HCT116 (cell line): ENCODE measurements at places on chromosomes 7 and 10.

DNA sequence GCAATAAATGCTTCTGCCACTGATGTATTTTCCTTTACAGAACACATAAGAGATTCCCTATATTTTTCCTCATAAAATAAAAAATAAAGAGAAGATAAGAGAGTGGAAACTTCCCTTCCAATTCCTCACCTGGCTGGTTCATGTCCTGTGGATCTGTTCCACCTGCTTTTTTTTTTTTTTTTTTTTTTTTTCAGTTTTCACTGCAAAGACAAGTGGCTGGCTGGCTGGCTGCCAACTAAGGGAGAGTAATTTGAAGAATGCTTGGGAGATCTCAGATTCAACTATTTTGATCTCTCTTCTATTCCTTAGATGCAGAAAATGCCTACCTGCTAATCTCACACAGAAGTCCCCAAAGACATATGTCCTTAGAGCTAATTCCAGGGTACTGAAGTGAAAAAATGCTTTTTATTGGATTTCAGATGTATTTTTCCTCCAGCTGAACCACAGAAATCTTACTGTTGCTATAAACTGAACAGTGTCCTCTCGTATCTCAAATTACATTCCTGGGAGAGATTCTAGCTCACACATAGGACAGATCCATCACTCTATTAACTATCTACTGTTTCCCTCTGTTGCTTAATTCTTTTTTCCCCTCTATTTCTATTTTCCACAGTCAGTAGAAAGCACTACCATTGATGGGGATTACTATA lies 120.8 kb downstream of the NRCAM start:
- H3K27ac ChIP-seq, result no peak overlapping the region
- H3K4me1 ChIP-seq, result no peaks in the 10 kb centered on the region
- no peak overlapping the region for H3K4me3 ChIP-seq
- DNase-seq, result no peak
- no peaks in the 10 kb centered on the region for H3K36me3 ChIP-seq

DNA sequence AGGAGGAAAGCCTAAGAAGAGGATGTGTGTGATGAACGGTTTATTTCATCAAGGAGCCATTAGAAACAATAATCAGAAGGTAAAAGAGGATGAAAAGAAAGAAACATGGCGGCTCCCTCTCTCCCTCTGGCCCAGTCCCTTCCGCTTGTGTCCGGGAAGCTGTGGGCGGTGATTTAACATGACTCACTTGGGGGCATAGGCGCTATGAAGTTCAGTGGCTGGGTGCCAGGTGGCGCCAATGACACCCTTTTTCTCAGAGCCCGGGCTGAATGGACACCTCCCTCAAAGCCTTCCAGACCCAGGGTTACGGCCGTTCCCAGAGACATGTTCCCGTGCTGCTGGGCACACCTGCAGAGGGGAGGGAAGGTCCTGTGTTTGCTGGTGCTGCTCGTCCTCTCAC lies 244.0 kb downstream of the SKAP2 start:
- no peaks in the 10 kb centered on the region for H3K27me3 ChIP-seq
- peak; percentile 57 for DNase-seq
- no peak overlapping the region for H3K4me3 ChIP-seq

DNA sequence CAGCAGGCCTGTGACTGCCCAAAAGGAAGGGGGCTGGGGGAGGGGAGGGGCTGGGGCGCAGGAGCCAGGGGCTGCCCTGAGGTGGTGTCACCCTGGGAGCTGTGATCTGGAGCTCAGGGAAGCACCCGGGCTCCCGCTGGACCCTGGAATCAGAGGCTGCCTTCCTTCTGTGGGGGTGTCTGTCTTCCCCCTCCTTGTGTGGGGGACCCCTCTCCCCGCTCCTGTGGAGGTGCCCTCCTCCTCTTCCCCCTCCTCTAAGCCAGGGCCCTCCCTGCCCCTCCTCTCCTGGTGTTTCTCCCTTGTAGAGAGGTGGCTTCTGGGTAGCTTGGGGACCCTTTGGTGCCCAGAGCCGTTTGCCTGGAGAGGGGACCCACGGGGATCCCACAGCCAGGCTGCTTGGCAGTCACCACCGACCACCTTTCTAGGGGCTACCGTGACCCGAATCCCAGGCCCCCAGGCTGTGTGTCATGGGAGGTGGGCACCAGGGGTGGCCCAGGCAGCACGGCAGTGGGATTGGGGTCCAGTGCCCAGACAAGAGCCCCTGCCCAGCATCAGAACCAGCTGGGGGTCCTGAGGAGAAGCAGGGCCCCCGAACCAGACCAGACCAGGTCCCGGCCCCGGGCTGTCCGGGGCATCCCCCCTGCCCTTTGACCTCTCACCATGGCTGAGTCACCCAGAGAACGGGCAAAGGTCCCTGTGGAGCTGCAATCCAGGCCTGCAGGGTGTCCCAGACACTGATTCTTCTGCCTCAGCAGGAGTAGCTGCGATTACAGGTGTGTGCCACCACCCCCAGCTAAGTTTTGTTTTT lies 741 bp downstream of the PRAP1 start:
- no peaks in the 10 kb centered on the region for H3K36me3 ChIP-seq
- no peaks in the 10 kb centered on the region for H3K27me3 ChIP-seq
- no peak for DNase-seq
- H3K4me1 ChIP-seq, result no peaks in the 10 kb centered on the region
- no peak overlapping the region for H3K4me3 ChIP-seq

GRCh38 chr7:3598854-3599253 lies 297.8 kb downstream of the SDK1 start:
- H3K27me3 ChIP-seq, result no peaks in the 10 kb centered on the region; the same call in 1 of the 2 replicates
- no peak overlapping the region for H3K4me3 ChIP-seq
- no peaks in the 10 kb centered on the region for H3K4me1 ChIP-seq
- no peaks in the 10 kb centered on the region for H3K36me3 ChIP-seq
- no peak overlapping the region for H3K27ac ChIP-seq
- no peak for DNase-seq

DNA sequence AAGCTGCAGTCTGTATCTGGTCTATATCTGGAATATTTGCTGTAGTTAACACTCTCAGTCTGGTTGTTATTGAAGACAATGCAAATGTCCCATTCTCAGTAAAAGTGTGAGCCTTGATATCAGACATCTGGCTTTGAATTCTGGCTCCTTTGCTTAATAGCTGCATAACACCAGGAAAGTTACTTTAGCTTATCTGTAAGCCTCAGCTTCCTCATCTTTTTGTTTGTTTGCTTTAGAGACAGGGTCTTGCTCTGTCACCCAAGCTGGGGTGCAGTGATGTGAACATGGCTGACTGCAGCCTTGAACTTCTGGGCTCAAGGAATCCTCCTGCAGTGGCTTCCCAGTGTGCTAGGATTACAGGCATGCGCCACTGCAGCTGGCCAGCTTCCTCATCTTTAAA lies 41.3 kb downstream of the CNNM2 start:
- no peaks in the 10 kb centered on the region for H3K4me1 ChIP-seq
- no peak overlapping the region for H3K27ac ChIP-seq
- no peaks in the 10 kb centered on the region for H3K36me3 ChIP-seq
- no peak for DNase-seq
- H3K4me3 ChIP-seq, result no peak overlapping the region

- H3K27ac ChIP-seq, result no peak overlapping the region
- DNase-seq, result no peak
- no peaks in the 10 kb centered on the region for H3K27me3 ChIP-seq
- no peak overlapping the region for H3K4me3 ChIP-seq
Measured at GRCh38 chr7:105279688-105280007, 109.1 kb downstream of the SRPK2 start.

DNA sequence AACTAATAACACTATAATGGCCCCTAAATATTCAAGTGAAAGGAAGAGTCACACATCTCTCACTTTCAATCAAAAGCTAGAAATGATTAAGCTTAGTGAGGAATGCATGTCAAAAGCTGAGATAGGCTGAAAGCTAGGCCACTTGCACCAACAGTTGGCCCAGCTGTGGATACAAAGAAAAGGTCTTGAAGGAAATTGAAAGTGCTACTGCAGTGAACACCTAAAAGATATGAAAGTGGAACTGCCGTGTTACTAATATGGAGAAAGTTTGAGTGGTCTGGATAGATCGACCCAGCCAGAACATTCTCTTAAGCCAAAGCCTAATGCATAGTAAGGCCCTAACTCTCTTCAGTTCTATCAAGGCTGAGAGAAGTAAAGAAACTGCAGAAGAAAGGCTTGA lies 12.1 kb upstream of the SNX13 start:
- H3K4me1 ChIP-seq, result no peaks in the 10 kb centered on the region
- no peak for DNase-seq
- no peak overlapping the region for H3K27ac ChIP-seq
- no peaks in the 10 kb centered on the region for H3K36me3 ChIP-seq
- H3K4me3 ChIP-seq, result no peak overlapping the region
- no peaks in the 10 kb centered on the region for H3K27me3 ChIP-seq

DNA sequence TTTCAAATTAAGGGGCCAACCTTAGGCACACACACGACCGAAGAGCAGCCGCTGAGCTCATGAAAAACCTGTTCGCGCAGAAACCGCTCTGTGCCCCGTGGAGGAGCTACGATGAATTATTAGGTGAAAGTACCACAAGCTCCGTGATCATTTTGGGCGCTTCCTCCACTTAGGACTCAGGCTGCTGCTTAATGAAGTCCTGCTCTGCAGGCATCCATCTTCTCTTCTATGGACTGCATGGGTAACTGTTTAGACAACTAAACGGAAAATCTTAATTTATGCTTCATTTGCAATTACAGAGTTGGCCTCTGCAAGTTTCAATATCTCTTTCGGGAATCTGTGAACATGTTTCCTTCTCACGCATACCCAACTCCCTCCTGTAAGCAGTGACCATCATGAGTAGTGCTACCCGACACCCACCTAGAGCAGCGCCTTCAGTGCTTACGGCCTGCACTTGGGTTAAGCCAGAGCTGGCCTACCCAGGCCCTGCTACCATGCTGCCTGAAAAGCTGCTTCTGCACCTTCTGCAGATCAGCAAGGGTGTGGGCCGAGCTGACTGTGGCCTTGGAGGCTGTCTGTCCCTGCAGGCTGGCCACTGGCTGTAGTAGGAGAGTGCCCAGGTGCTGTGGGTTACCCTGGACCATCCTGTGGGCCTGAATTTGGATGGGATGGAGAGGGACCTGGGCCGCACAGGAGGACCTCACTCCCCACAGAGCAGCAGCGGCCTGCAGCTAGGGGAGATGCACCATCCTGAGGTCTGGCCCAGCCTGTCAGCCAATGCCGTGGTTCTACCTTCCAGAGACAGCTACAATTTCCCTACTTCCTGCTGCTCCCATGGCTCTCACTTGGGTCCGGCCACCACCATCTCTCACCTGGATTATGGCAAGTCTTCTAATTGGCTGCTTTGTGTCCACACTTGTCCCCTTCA lies 36.0 kb downstream of the GNA12 start:
- H3K36me3 ChIP-seq, result no peaks in the 10 kb centered on the region
- no peaks in the 10 kb centered on the region for H3K27me3 ChIP-seq
- H3K4me1 ChIP-seq, result peaks cover 3% of the 10 kb centered on the region; the same call in 1 of the 2 replicates
- H3K4me3 ChIP-seq, result no peak overlapping the region

GRCh38 chr7:116227678-116228239 lies 17.4 kb downstream of the TES start:
- H3K4me1 ChIP-seq, result peaks cover 75% of the 10 kb centered on the region
- H3K27ac ChIP-seq, result no peak overlapping the region
- no peak overlapping the region for H3K4me3 ChIP-seq

- no peak for DNase-seq
- no peaks in the 10 kb centered on the region for H3K36me3 ChIP-seq
- no peaks in the 10 kb centered on the region for H3K4me1 ChIP-seq
Measured at GRCh38 chr10:17460756-17461155, 6.4 kb upstream of the ST8SIA6 start.

- peak within 1 kb of the TSS; percentile 9; the same call in 1 of the 2 replicates for H3K27ac ChIP-seq
- DNase-seq, result no peak
- H3K36me3 ChIP-seq, result no peaks in the 10 kb centered on the region
Measured at GRCh38 chr10:68231817-68232251, at the start of gene ATOH7. TSS of gene ATOH7 (minus strand) at chr10:68232113. CDS start at chr10:68231677, 436 bp downstream.

- H3K4me1 ChIP-seq, result no peaks in the 10 kb centered on the region
- H3K4me3 ChIP-seq, result no peak overlapping the region
- no peak for DNase-seq
- H3K36me3 ChIP-seq, result no peaks in the 10 kb centered on the region
Measured at GRCh38 chr10:84605802-84606201, 277.4 kb downstream of the CCSER2 start.

DNA sequence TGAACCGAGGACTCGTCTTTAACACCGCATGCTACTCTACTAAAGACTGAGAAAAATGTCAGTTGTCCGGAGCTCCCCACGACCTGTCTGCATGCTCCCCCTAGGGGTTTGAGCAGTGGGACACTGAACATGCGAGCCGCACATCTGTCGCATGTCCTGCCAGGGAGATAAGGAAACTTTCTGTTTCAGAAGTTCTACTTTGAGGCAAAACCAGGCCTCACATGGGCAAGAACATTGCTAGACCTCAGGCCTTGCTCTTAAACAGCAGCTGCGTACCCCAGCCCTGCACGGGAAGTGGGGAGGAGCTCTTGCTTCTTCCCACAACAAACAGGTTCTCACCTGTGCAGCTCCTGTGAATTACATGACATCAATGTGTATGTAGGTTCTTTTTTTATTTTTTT lies 30.3 kb upstream of the HERPUD2 start:
- no peaks in the 10 kb centered on the region for H3K27me3 ChIP-seq
- no peak for DNase-seq
- no peaks in the 10 kb centered on the region for H3K36me3 ChIP-seq
- H3K4me1 ChIP-seq, result no peaks in the 10 kb centered on the region
- no peak overlapping the region for H3K27ac ChIP-seq
- H3K4me3 ChIP-seq, result no peak overlapping the region

DNA sequence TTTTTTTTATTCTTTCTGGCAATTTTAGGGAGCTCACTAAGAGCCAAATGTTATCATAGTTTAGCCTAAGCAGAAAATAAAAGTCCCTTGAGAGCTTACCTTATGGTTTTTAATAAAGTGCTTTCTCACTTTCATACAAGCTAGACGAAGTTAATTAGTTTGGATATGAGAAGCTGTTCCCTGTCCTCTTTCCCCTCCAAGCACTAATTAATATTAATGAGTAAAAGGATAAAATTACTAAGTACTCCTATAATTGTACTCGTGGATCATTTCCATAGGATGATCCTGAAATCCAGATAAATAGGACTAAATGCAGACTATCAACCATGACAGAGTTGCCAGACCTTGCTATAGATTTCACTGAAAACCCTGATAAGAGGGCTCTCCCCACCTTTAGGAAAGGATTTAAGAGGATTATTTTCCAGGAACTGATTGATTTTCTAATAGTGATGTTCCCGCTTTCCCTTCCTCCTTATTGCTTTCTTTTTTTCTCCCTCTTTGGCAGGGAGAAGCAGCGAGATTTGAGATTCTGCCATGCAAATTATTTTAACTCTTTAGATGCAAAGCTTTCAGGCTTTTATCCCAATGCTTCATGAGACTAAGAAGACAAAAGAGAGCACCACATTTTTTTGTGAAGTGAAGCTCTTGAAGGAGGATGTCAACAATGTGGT lies 58.3 kb upstream of the HECW1 start:
- H3K27ac ChIP-seq, result no peak overlapping the region
- H3K27me3 ChIP-seq, result no peaks in the 10 kb centered on the region
- DNase-seq, result no peak

- H3K4me3 ChIP-seq, result no peak overlapping the region
- peaks cover 7% of the 10 kb centered on the region for H3K4me1 ChIP-seq
- H3K27ac ChIP-seq, result no peak overlapping the region
- no peak for DNase-seq
- no peaks in the 10 kb centered on the region for H3K27me3 ChIP-seq
- no peaks in the 10 kb centered on the region for H3K36me3 ChIP-seq
Measured at GRCh38 chr7:83550100-83550499, 98.8 kb downstream of the SEMA3E start.
